ENCODE measurements at places on chromosomes 5 and 9. TPM values are rescaled to one million over a fixed set of nuclear protein-coding genes. Genes with fewer than 3 reads are reported as not detected.
A peak's percentile ranks its signal among the peaks of the same experiment; 100 is the strongest.

GRCh38 chr5:122751293-122751782 lies 23.5 kb upstream of the SNX2 start:
- peak; percentile 96 for DNase-seq

DNA sequence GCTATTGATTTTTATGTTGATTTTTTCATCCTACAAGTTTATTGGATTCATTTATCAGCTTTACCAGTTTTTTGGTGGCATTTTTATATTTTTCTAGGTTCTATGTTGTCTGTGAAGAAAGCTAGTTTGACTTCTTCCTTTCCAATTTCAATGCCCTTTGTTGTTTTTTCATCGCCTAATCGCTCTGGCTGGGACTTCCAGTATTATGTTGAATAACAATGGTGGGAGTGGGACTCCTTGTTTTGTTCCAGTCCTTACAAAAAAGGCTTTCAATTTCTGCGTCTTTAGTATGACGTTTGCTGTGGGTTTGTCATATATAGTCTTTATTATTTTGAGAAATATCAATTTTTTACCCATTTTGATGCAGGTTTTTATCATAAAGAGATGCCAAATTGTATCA lies 175.6 kb upstream of the CCNH start:
- DNase-seq = no peak

GRCh38 chr5:140312791-140313189 lies 9.9 kb upstream of the PFDN1 start:
- DNase-seq = no peak

DNA sequence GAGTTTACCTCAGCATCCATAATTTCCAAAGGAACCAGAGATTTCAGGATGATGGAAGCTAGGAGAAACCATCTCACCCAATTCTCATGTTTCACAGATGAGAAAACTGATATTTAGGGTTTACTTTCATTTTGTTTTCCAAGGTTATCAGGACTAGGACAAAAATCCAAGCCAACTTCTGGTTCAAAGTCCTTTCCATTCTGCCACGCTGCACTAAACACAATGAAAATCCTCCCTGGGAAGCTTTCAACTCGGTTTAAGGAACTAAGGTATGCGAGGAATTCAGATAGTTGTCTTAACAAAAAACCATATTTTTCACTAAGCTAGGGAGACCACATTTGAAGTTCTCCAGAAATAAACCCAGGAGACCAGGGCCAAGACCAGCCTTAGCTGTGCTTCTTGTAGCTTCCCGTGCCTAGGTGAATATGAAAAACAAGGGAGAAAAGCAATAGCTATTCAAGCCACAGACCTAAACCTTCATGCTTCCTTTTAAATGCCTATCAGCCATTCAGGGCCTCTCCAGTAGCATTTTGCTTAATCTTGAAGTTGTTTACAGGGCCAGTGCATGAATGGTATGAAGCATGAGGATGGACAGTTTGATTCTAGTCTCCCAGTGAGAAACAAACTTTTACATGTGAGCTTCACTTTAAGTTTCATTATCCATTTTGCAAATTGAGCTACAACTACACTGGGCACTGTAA lies 167.9 kb downstream of the DENND1A start:
- DNase-seq = no peak

- DNase-seq = no peak
Measured at GRCh38 chr9:97804059-97804365, 49.0 kb upstream of the FOXE1 start.

Gene LMX1B
- polyA plus RNA-seq = 5.3 TPM

Gene TEX53
- polyA plus RNA-seq = not detected

Gene GNA14
- polyA plus RNA-seq = not detected

Gene SHISAL2B
- not detected for polyA plus RNA-seq
